ENCODE measurements at places on chromosomes 13 and 19. TPM values are rescaled to one million over a fixed set of nuclear protein-coding genes. Genes with fewer than 3 reads are reported as not detected.

Gene PSG3
- 2.4 TPM for polyA plus RNA-seq

Gene BRSK1
- polyA plus RNA-seq: 6.6 TPM

Gene ZNF558
- polyA plus RNA-seq: 16.1 TPM

Gene DCT
- 0.23 TPM for polyA plus RNA-seq

Gene APC2
- 0.97 TPM for polyA plus RNA-seq

Gene FFAR2
- polyA plus RNA-seq: 0.27 TPM

Gene VSTM1
- not detected for polyA plus RNA-seq

Gene KMT2B
- polyA plus RNA-seq: 19.7 TPM

Gene XRCC1
- 29.7 TPM for polyA plus RNA-seq

Gene MIR17HG
- polyA plus RNA-seq: 4.5 TPM

DNA sequence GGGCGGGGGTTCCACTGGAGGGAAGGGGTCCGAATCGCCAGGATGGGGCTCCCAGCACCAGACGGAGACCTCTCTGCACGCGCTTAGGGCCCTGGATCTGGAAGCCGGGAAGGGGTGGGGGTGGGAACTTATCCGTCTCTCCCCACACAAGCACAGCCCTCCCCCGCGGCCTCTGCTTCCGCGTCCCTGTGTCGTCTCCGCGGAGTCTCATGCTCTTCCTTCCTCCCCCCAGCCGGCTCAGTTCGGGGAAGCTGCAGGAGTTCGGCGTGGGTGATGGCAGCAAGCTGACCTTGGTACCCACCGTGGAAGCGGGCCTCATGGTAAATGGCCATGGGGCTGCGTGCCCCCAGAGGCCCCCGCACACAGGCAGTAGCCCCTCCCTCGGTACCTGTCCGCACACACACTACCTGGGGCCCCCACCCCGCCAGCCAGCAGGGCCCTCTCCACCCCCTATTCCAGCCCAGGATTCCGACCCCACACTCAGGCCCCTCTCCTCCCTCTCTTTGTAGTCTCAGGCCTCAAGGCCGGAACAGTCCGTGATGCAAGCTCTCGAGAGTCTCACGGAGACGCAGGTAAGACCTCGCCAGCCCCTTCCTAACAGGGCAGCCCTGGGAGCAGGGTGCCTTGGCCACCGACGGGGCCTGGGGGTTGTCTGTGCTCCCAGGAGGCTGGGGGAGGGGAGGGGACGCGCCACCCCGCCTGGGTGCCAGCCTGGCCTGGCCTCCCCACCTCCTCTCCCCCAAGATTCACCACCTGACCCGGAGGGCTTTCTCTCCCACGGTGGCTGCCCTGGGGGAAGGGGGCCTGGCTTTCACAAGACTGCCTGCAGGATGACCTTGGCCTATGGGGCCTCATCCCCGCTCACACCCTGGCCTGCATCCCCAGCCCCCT is 3.2 kb downstream of the MIDN start:
- DNase-seq: peak; percentile 66

- no peak for DNase-seq
These were observed 41.0 kb upstream of the SIAH3 start for GRCh38 chr13:45892513-45892912.

DNA sequence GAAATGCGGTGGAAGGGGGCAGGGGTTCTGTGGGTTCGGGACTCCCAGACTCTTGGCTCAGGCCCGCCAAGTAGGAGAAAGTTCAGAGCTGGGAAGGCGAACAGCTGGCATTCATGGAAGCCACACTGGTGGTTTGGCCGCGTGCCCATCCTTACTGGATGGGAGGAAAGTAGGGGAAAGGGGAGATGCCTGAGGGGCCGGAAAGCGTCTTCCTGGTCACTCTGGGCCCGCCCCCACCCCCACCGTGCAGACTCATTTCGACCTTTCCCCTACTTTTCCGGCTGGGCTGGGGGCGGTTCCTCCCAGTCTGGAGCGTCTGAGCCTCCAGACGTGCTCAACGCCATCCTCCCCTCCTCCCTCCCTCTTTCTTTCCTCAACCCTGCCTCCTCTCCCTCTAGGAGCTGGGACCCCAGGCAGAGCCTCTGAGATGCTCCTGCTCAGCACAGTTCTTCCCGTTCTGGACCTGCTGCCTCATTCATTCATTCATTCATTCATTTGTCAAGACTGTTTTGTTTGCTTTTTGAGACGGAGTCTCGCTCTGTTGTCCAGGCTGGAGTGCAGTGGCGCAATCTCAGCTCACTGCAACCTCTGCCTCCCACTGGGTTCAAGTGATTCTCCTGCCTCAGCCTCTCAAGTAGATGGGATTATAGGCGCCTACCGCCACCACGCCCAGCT is 3.5 kb downstream of the ANGPTL4 start:
- peak; percentile 90 for DNase-seq

- no peak for DNase-seq
These were observed 2.7 kb downstream of the HAMP start for GRCh38 chr19:35285095-35285449.

DNA sequence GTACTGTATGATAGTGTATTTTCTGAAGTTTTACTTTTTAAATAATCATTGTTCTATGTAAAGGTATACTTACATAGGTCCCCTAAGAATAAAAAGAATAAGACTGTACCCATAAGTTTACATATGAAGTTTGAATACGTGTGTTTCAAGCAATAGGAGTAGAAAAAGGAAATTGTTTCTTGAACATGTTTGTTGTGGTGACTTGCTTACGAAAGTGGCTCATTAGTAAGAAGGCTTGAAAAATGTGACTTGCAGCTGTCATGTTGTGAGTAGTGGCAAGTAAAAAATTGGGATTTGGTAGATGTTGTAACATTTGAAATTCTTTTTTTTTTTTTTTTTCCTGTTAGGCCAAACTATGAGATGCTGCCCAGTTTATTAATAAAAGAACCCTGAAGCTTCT is 203.3 kb downstream of the LMO7 start:
- no peak for DNase-seq

GRCh38 chr13:113457510-113457909 is 4.2 kb upstream of the ADPRHL1 start:
- DNase-seq: no peak

GRCh38 chr13:107608736-107609135 is 606.6 kb downstream of the LIG4 start:
- DNase-seq: no peak

DNA sequence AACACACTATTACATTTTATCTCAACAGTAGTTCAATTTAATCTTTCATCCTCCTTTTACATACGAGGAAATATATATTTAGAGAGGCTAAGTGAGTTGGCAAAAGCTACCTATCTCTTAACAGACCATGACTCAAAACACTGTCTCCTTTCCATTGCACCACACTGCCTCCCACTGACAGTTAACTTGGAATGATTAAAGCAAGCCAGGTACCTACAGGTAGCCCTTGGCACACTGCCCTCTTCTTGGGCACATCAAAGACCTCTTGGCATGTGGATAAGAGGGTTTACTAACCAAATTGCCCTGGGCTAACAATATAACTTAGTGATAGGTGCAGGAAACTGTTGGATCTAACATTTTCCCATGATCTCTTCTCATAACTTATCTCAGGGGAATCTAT is 1.8 kb downstream of the ABHD13 start:
- DNase-seq: no peak

GRCh38 chr19:17370026-17370587 is 7.0 kb downstream of the PLVAP start:
- DNase-seq: peak; percentile 63

GRCh38 chr19:57583104-57583520 is 833 bp upstream of the ZIK1 start:
- no peak for DNase-seq

DNA sequence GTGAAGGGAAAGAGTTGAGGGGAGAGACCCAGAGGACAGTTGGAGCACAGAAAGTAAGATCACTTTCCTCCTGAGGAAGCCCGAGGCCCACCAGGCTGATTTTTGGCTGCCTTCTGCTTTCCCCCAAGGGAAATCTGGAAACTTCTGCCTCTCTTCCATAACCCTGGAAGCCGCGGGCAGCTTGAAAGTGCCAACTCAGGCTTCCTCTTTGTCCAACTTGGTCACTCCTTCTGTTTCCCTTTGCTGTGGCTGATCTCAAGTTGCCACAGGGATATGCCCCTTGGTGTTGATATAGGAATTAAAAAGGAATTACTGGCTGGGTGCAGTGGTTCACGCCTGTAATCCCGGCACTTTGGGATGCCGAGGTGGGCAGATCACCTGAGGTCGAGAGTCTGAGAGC is 5.7 kb upstream of the CD70 start:
- DNase-seq: no peak

- DNase-seq: no peak
These were observed 35.3 kb downstream of the CERS4 start for GRCh38 chr19:8244442-8244841.

GRCh38 chr13:112354330-112355273 is 21.6 kb upstream of the SPACA7 start:
- DNase-seq: no peak

DNA sequence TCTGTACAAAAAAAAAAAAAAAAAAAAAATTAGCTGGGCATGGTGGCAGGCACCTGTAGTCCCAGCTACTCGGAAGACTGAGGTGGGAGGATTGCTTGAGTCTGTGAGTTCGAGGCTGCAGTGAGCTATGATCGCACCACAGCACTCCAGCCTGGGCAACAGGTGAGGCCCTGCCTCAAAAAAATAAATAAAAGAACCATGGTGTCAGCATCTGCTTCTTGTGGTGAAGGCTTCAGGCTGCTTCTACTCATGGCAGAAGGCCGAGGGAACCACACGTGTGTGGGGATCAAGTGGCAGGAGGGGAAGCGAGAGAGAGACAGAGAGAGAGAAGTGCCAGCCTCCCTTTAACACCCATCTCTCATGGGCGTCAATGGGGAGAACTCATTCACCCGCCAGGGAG is 13.5 kb downstream of the BCL3 start:
- no peak for DNase-seq
